Putamen (tissue), 1 donor: ENCODE measurements at places on chromosomes 1 and 21.

DNA sequence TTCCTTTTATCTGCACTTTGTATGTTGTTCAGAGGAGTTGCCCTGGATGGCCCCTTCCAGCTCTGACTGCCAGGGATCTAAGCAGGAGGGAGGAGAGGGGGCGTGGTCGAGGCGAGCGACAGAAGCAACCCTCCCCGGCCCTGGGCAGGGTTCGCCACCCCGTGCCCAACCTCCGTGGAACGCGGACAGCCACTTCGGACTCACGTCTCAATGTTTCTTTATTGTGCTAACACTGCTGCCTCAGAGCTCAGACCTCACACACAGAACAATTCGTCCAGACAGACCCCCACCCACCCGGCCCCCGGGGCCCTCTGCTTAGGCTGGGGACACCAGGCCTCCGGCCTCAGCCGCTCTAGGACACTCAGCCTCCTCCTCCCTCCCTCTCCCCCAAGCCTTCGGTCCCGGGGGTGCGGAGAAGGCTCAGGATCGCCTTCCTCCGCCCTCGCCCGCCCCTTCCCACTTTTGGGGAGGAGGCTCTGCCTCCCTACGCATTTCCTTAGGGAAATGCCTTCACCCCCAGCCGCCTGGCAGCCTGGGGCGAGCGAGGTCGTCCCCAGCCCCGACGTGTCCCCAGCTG, 8.3 kb downstream of the VSIG8 start:
- DNase-seq: peak; percentile 64

DNA sequence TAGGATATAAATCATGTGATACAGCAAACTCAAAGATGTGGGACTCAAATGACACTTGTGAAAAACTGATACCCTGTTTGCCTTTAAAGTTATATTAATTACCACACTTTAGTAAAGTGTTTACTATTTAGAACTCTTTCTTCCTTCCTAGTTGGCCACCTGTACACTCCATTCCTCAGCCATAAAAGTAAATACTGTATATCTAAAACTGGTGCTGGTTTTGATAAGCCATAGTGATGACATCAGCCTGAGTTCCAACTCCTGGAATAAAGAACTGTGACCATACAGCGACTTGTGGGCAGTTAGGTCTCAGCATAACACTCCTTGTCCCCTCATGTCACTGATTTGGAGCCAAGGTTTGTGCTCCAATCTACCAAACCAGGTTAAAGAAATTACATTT, 2.8 kb downstream of the PTGER3 start:
- DNase-seq: no peak

DNA sequence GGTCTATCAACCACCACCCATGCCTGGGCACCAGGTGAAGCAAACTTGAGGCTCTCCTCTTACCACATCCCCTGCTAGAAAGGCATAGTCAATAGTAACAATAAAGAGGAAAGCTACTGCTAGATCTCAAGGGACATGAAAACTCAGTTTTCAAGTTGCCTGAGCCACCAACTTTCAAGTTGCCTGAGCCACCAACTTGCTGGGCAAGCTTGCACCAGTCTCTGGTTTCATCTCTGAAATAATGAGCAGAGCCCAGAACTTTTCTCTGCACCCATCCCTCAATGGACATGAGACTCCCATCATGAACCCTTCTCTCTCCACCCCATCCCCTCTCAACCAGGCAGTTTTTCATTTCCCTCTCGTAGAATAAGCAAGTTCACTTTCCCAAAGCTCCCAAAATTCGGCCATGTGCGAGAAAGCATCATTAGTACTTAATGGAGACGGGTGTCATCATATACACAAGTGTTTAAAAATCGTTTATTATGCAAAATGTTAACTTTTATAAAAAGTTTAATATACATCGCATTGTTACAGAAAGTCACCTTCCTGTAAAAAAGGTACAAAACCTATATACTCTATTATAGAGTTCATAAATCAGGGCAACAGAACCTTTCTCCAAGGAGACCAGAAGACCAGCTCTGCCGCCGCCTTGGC, 1.7 kb downstream of the ID3 start:
- no peak for DNase-seq

- DNase-seq: peak; percentile 93
These were observed 37.0 kb upstream of the KCNA10 start for GRCh38 chr1:110555807-110556470.

GRCh38 chr1:198575292-198575691, 34.8 kb upstream of the ATP6V1G3 start:
- no peak for DNase-seq

DNA sequence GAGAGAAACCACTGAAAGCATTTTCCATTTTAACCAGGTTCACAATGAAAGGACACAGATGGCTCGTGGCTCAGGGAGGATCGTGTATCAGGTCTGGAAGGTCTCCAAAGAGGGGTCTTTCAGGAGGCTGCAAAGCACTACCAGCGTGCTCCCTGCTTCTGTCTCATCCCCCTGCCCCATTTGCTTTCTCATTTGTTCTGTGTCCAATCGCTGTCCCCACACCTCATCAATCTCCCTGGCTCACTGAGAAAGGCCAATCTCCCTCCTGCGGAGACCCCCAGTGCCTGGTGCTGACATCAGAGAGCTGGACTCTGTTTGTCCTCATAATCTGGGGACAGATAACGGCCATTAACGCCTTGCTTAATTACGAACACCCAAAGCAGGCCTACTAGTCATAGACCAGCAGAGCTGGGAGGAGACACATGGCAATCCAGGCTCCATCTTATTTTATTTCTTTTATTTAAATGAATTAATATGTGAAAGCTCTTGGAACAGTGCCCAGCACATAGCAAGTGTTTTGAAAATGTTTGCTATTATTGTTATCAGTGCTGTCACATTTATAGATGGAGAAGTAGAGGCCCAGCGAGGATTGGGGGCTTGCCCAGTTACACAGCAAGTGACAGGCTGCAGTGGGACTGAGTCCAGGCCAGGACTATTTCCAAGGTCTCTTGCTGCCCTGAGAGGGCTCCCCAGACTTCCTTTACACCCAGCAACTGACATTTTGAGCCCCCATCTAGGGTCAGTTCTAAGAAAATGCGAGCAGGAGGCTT, 341.0 kb upstream of the USP24 start:
- DNase-seq: no peak

- DNase-seq: no peak
These were observed 25.9 kb downstream of the IGFN1 start for GRCh38 chr1:201216395-201217085.

DNA sequence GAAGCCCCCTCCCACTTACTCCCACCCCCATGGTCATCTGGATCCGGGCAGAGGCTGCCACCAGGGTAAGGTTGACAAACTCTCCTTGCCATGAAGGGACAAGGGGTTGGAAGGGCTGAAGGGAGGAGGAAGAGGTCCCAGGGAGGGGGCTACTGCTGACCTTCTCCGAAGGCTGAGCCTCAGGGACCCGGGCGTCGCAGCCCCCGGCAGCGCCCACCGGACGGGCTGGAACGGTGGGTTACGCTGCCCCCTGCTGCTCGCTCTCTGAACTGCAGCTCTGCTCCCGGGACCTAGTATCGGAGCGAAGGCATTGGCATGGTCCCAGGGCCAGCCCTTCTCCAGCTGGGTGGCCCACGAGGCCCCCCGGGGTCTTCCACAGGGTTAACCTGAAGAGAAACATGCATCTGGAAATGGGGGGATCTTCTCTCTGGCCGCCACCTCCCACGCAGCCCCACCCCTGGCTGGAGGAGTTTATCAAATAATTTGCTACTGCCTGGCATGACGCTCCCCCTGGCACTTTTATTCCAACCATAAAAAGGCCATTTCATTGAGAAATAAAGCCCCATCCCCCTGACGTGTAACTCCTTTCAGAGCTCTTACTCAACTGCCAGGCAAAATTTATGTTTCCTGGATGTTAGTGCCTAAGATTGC, 70.4 kb upstream of the TARDBP start:
- DNase-seq: no peak

DNA sequence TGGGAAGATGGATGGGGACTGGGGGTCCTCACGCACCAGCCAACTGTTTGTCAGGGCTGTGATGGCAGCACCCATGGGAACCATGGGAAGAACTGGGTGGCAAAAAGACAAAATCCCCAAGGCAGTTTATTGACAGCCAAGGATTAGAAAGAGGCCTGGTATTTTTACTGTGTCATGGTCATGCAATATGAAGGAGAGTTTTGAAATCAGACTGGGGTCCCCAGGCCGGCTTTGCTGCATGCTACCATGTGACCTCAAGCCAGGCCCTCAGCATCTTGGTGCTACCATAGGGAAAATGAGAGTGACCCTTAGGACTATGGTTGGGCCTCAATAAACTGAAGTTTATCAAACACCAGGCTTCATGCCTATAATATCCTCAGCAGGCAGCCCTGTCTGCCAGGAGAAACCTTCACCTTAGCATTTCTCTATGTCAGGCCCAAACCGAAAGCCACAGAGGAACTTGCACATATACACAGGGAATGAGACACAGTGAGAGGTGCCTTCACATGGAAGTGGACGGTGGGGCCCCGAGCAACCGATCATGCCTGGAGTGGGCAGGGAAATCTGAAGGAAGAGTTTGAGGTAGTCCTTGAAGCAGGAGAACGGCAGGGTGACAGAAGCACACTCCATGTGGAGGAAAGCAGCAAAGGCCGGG, 203.2 kb downstream of the HIVEP3 start:
- DNase-seq: no peak
